ENCODE measurements at places on chromosomes 11 and 22.
A peak's percentile ranks its signal among the peaks of the same experiment; 100 is the strongest.

DNA sequence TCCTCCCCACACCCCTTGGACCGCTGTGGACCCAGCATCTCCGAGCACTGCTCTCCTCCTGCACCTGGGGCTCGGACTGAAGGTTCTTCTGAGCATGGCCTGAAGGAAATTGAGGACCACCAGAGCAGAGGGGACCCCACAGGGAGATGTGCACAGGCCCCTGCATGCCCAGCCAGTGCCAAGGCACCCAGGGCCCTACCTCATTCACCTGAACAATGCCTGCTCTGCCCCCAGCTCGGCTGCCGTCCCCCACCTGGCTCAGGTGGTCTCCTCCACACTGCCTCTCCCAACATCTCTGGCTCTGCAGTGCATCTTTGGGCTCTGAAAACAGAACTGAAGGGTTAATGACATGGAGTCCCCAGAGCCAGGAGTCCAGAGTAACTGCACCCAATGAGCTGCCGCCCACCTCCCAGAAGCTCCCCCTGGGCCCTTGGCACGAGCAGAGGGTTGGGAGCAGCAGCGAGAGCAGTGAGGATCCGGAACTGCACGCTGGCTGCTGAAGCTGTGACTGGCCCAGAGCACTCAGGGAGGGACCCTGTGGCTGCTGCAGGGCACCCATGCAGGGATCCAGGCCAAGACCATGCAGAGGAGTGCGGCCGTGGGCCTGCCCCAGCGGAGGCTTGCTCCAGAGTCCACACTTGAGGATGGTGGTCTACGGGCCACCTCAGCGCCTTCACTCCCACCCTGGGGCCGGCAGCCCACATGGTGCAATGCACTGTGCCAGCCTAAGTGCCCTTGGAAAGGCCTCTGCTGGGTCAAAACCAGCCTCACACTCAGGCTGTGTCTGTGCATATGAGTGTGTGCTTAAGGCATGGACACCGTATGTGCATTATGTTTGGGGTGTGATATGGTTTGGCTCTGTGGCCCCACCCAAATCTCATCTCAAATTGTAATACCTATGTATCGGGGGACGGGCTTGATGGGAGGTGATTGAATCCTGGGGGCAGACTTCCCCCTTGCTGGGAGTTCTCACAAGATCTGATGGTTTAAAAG is 686.1 kb downstream of the TBC1D22A start:
- DNase-seq, result no peak

DNA sequence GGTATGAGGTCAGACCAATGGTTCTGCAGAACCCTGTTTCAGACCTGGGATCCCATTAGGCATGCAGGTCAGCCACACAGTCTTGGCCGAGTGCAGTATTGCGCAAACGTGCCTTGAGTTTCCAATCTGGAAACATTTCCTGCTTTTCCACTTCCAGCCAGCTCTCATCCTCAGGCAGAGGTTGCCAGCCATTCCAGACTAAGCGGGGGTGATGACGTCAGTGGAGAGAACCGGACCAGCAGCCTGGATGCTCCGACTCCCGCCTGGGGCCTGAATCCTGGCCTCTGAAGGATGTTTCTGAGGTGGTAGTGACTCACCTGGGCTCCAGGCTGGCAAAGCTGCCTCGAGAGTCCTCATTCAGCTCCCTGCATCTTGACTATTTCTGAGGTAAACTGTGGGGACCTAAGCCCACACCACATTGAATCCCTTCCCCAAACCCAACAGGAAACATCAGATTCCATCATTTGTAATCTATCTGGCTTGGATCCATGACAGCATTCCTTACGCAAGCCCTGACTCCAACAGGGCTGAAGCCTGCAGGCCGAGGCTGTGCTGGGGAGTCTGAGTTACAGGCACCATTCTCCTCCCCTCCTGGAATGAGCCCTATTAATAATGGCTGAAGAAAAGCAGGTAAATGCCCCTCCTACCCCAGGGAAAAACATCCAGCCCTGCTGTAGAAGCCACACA is 83.0 kb downstream of the ABTB2 start:
- DNase-seq, result peak; percentile 9

- no peak for DNase-seq
These were observed 14.5 kb downstream of the PCSK7 start for GRCh38 chr11:117217141-117218084.

GRCh38 chr11:85028329-85029101 is 598.6 kb downstream of the DLG2 start:
- no peak for DNase-seq

- DNase-seq, result no peak
These were observed 1.6 kb downstream of the C11orf87 start for GRCh38 chr11:109423466-109424190.

DNA sequence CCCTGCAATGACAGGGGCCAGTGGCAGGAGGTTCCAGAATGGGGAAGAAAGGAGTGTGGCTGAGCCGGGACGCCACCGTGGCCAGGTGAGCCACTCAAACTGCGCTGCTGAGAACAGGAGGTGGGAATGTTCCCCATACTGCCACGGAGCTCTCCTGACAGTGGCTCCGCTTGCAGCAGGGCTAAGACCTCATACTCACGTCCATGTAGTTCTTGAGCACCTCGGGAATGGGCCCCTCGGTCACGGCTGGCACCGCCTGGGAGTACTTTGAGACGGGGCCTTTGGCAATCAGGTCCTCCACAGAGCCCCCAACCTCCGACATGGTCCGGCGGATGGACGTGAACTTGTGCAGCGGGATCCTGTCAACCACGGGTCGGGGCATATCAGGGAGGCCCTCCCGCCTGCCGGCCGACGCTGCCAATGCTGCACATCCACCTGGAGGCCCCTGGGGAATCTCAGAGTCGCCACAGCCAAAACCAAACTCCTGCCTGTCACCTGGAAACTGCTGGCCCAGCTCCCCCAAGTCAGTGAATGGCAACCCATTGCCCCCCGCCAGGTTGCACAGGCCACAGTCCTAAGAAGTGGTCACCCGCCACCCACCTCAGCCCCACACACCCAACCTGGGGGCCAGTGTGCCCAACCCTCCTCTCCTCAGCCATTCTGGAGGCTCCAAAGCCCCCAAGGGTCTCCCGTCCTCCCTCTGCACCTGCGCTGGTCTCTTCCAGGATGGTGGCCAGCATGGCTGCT is 2.4 kb downstream of the CTSD start:
- DNase-seq, result no peak

DNA sequence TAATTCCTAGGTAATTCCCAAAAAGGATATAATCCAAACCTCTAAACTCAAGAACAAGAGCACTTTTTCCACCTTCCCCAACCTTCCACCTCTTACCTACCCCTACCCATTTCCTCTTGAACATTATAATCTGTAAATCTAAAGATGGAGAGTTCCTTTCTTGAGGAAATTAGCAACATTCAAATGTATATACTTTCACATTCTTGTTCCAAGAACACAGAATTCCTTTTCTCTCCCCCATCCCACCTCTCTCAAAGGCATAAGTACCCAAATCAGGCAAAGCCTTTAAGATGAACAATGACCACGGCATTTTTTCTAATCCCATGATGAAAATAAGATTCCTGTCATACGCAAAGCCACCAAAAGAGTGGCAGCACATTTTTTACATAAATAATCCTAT is 18.3 kb downstream of the RRAS2 start:
- DNase-seq, result no peak

GRCh38 chr11:1082346-1082727 is 7.7 kb downstream of the MUC2 start:
- DNase-seq, result no peak

DNA sequence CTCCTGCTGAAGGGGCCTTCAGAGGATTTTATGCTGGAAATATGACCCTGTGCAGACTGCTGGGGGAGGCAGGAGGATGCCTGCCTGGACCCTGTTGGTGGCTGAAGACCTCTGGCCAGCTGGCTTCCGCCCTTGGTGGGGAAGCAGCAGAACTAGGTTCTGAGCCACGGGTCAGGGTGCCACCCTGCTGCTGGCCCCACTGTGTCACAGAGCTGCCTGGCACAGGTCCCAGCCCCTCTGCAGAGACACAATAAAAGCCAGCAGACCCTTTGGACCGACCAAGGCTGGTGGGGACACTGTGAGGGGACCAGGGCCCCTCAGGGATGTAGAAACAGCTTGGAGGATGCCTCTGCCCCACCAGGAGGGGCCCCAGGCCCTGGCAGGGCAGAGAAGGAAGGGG is 6.9 kb upstream of the SREBF2 start:
- no peak for DNase-seq

All from NCI-H446 treated with DMSO at 0.1 percent for 48 hours (cell line).